ENCODE measurements at places on chromosomes 11 and 22. TPM values are rescaled to one million over a fixed set of nuclear protein-coding genes. Genes with fewer than 3 reads are reported as not detected.

SORL1 gene
- total RNA-seq = 116 TPM

LRP4 gene
- total RNA-seq = not detected

TMPRSS5 gene
- total RNA-seq = 0.50 TPM

DYNC2H1 gene
- 3.0 TPM for total RNA-seq

TCN2 gene
- 1.9 TPM for total RNA-seq

TIMP3 gene
- not detected for total RNA-seq

IFITM1 gene
- total RNA-seq = 1,055 TPM

PTS gene
- total RNA-seq = 20.5 TPM

- no peak for DNase-seq
- H3K4me1 ChIP-seq = no peaks in the 10 kb centered on the region
- no peaks in the 10 kb centered on the region for H3K36me3 ChIP-seq
- H3K27me3 ChIP-seq = no peaks in the 10 kb centered on the region
These were observed 12.8 kb upstream of the TPCN2 start for GRCh38 chr11:69035946-69036340.

DNA sequence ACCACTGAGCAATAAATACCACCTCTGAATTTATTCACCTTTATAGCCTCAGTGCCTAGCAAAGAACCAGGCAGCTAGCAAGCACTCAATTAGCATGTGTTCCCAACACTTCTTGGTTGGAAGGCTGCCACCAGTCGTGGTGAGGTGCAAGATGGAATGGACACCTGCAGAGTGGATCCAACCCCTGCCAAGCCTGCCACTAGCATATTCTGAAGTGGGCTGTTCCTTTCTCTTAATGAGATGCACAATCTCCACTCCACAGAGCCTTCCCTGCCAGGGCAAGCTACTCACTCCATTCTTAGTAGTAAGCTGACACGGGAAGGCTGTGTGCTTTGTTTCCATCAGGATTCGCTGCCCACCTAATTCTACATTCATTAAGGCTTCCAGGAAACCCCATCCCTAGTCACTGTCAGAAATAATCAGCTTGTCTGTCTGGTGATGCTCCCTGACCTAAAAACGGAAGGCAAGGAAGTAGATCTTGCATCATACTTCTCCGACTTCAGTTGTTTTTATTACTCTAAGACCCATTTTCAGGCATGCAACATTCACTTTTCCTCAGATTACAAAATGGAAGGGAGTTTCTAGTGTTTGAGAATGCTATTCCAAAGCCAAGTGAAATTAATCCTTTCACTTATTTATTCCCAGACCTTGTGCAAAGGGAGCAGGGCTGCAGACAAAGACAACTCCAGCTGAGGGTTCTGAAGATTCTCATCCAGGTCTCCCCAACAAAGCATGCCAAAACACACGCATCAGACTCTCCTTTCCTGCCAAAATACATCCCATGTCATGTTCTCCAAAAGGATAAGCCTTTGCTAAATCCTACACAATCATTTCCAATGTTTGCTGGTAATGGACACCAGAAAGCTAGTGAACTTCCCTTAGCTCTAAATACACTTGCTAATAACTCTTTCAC, 128.0 kb downstream of the TENM4 start:
- H3K27ac ChIP-seq = no peak overlapping the region
- no peaks in the 10 kb centered on the region for H3K27me3 ChIP-seq
- no peak for DNase-seq
- H3K36me3 ChIP-seq = no peaks in the 10 kb centered on the region
- H3K4me1 ChIP-seq = no peaks in the 10 kb centered on the region

DNA sequence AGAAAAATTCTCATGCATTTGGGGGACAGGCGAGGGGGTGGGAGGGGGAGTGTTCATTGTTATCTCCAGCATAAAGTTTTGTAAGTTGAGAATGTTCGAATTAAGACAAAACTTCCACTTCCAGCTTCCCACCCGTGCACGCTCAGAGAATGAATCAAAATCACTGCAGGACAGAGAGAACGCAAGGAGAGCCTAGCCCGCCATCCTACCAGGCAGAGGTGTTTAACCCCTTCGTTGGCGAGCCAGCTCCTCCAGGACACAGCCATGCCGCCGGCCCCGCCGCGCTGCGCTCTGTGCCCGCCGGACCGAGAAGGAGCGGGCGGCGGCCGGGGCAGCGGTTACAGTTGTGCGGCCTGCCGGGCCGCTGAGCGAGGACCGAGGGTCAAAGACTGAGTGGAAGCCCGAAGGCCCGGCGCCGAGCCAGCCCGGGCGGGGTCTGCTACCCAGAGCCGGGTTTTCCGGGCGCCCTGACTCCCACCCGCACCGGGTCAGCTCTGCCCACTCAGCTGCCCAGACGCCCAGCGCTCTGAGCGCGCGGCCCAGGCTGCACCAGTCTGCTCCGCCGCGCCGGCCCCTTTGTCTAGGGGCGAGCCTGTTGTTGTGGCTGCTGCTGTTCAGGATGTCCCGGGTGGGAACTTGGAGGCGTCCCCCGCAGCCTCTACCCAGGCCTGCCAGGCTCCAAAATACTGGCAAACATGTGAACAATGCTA, at the start of gene NOX4:
TSS of gene NOX4 (minus strand) at position 395 of the 710 bp plus-strand sequence. CDS start at position 266, 129 bp downstream.
- H3K27me3 ChIP-seq = peaks cover 9% of the 10 kb centered on the region
- H3K4me3 ChIP-seq = no peak within 1 kb of the TSS
- no peak within 1 kb of the TSS for H3K27ac ChIP-seq

GRCh38 chr11:126404367-126404766, 48.9 kb downstream of the ST3GAL4 start:
- no peak for DNase-seq
- H3K27ac ChIP-seq = no peak overlapping the region
- H3K4me1 ChIP-seq = no peaks in the 10 kb centered on the region
- H3K27me3 ChIP-seq = no peaks in the 10 kb centered on the region

GRCh38 chr11:110505528-110506284, 76.0 kb downstream of the FDX1 start:
- no peaks in the 10 kb centered on the region for H3K36me3 ChIP-seq
- H3K27ac ChIP-seq = no peak overlapping the region
- no peak overlapping the region for H3K4me3 ChIP-seq
- peaks cover 13% of the 10 kb centered on the region for H3K27me3 ChIP-seq
- no peak for DNase-seq
- H3K4me1 ChIP-seq = no peaks in the 10 kb centered on the region

- DNase-seq = peak; percentile 15
- H3K27ac ChIP-seq = no peak overlapping the region
- H3K4me3 ChIP-seq = no peak overlapping the region
- H3K36me3 ChIP-seq = no peaks in the 10 kb centered on the region
- peaks cover 6% of the 10 kb centered on the region for H3K4me1 ChIP-seq
These were observed 15.6 kb upstream of the FXYD2 start for GRCh38 chr11:117839936-117840813.

DNA sequence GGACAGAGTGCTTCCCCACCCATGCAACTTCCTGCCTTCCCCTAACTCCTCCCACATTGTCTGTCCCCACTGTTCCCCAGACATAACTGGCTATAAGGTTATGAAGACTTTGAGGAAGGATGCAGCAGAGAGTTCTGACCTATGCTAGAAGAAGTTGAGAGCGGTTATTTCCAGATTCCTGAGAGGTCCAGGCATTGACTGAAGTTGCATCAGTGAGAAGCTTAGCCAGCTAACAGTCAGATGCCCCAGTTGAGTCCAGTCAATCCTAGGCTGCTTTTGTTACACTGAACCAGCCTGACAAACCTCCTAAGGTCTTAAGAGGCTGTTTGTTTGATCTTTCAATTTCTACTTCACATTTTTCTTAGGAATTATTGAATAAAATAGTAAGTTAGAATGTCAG, 937.9 kb upstream of the CCDC90B start:
- no peak overlapping the region for H3K4me3 ChIP-seq
- H3K4me1 ChIP-seq = no peaks in the 10 kb centered on the region
- no peaks in the 10 kb centered on the region for H3K36me3 ChIP-seq
- no peaks in the 10 kb centered on the region for H3K27me3 ChIP-seq

DNA sequence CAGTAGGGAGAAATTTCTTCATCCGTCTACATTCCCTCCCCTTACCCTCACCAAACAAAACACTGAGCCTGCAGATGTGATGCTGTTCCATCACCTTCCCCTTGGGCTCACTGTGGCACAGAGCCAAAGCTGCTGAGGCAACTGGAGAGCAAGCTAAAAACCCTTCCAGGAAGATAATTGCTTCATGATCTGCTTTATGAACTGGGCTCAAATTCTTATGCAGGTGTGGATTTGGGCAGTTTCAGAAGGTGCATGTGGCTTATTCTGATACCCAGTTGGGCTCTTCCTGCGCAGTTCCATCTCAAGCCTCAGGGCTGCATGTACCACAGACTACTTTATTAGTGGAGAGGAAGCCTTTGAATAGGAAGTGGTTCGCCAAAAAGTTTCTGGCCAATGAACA, 58.3 kb downstream of the AAMDC start:
- no peak overlapping the region for H3K4me3 ChIP-seq
- peak; percentile 29 for DNase-seq
- H3K36me3 ChIP-seq = peaks cover 28% of the 10 kb centered on the region
- no peaks in the 10 kb centered on the region for H3K27me3 ChIP-seq

DNA sequence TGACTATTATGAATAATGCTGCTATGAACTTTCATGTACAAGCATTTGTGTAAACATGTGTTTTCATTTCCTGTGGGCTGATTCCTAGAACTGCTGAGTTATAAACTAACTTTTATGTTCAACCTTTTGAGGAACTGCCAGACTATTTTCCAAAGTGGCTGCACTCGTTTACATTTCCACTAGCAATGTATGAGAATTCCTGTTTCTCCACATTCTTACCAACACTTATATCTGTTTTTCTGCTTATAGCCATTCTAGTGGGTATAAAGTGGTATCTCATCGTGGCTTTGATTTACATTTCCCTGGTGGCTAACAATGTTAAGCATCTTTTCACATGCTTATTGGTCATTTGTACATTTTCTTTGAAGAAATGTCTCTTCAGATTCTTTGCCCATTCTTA, 35.2 kb upstream of the SCUBE2 start:
- H3K27ac ChIP-seq = no peak overlapping the region
- H3K36me3 ChIP-seq = no peaks in the 10 kb centered on the region
- no peak overlapping the region for H3K4me3 ChIP-seq
- peaks cover 14% of the 10 kb centered on the region for H3K4me1 ChIP-seq
- DNase-seq = no peak

GRCh38 chr11:84390441-84391078, 1104.4 kb upstream of the CCDC90B start:
- no peaks in the 10 kb centered on the region for H3K27me3 ChIP-seq
- DNase-seq = no peak
- H3K4me3 ChIP-seq = no peak overlapping the region

GRCh38 chr11:79422866-79423265, 18.0 kb downstream of the TENM4 start:
- H3K4me1 ChIP-seq = no peaks in the 10 kb centered on the region
- H3K4me3 ChIP-seq = no peak overlapping the region
- H3K36me3 ChIP-seq = no peaks in the 10 kb centered on the region
- no peaks in the 10 kb centered on the region for H3K27me3 ChIP-seq
- DNase-seq = no peak

- no peaks in the 10 kb centered on the region for H3K27me3 ChIP-seq
- peaks cover 67% of the 10 kb centered on the region for H3K36me3 ChIP-seq
- DNase-seq = no peak
- no peaks in the 10 kb centered on the region for H3K4me1 ChIP-seq
- H3K4me3 ChIP-seq = no peak overlapping the region
These were observed 29.2 kb upstream of the PDE2A start for GRCh38 chr11:72703267-72704008.

DNA sequence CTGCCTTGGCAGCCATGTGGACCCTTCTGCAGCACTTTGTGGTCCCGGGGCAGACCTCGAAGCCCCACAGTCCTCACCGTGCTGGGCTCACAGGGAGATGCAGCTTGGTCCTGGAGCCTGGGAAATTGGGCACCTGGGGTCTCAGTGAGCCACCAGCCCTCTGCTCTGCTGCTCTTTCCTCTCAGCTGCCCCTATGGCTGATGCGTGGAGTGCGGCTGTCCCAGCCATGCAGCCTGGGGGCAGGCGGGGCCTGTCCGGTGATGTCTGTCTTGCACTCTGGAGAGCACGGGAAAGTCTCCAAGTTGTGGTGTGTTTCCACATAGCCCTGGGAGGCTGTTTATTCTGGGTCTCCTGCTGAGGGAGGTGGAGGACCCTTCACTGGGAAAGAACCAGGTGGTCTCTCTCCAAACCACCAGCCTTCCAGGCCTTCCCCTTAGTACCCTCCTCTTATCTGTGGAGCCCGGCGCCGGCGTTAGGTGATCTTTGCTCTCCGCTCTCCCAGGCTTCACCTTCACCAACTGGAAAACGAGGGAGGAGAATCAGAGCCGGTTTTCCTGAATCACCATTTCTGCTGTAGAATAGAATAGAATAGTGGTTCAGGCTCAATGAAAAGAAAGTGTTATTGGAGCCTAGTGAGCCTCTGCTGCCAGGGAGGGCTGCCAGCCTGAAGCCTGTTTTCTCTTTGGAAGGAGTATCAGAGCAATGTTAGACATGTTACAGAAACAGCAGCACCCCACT, 41.2 kb upstream of the GRAMD4 start:
- H3K4me3 ChIP-seq = peak overlapping the region; percentile 94
- H3K27me3 ChIP-seq = peaks cover 4% of the 10 kb centered on the region
- H3K27ac ChIP-seq = no peak overlapping the region
- no peaks in the 10 kb centered on the region for H3K36me3 ChIP-seq
- peaks cover 63% of the 10 kb centered on the region for H3K4me1 ChIP-seq
- no peak for DNase-seq

- peaks cover 2% of the 10 kb centered on the region for H3K27me3 ChIP-seq
- H3K36me3 ChIP-seq = no peaks in the 10 kb centered on the region
- no peak overlapping the region for H3K4me3 ChIP-seq
- no peaks in the 10 kb centered on the region for H3K4me1 ChIP-seq
These were observed 76.6 kb upstream of the LMO1 start for GRCh38 chr11:8340296-8340695.
